Left lung (tissue), 14 donors: ENCODE measurements at places on chromosomes 13 and 19.
A peak's percentile ranks its signal among the peaks of the same experiment; 100 is the strongest.

DNA sequence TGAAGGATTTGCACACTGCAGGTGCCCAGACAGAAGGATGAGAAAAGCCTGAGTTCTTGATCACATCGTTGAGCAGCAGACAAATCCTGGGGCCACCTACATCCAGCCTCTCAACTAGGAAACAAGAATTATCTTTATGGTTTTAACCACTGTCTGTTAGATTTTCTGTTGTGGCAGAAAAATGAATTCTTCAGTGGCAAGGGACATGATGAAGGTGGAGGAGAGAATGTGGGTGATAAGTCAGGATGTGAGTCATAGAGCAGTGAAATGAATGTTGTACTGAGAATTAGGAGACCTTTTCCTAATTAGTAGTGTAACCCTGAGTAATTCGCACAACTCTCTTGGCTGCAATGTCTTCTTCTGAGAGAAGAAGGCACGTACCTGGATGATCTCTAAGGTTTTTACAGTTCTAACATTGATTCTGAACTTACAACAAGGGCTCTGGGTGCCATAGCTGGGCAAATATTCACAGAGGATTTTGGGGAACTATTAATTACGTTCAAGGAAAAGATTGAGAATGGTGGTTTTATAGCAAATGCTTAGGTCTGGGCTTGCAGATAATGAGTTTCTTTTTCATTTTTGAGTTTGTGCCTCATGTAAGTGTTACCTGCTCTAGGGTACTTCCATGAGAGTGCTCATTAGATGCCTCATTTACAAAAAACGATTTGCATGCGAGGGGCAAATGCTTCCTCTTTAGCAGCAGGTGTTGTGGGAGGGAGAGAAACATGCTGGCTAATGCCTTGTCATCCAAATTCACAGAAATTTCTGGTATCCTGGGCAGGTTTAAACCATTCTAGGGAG is 111.0 kb upstream of the KL start:
- H3K27me3 ChIP-seq: no peaks in the 10 kb centered on the region
- no peaks in the 10 kb centered on the region for H3K36me3 ChIP-seq
- no peak overlapping the region for H3K4me3 ChIP-seq
- DNase-seq: no peak
- no peak overlapping the region for H3K27ac ChIP-seq

DNA sequence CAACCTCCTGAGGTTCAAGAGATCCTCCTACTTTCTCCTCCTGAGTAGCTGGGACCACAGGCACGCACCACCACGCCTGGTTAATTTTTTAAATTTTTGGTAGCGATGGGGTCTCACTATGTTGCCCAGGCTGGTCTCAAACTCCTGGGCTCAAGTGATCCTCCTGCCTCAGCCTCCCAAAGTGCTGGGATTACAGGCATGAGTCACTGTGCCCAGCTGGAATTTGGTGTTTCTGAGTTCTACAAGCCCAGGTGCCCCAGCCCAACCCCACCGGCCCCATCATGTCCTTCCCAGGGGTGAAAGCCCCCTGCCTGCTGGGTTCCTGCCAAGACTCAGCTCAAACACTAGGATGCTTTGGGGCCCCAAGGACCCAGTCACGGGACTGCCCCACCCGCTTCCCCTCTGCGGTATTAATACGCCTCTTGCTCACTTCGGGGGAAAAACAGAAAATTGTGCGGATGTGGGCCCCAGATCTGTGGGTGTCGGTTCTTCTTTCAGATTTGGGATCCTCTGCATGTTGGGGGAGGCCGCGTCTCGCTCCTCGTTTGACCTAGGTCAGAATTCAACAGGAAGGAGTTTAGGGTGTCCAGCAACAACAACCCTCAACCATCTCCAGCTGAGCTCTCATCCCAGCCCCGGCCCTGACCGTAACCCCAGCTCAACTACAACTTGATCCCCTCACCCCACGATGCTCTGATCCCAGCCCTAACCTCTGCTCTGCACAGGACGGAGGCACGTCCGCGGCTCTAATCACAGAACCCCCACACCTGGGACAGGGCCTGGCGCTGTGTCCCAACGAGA is 3.7 kb upstream of the FCER2 start:
- H3K4me1 ChIP-seq: peaks cover 45% of the 10 kb centered on the region
- no peak overlapping the region for H3K4me3 ChIP-seq
- peak; percentile 71 for DNase-seq
- peak overlapping the region; percentile 39 for H3K27ac ChIP-seq

- H3K4me1 ChIP-seq: no peaks in the 10 kb centered on the region
- no peaks in the 10 kb centered on the region for H3K27me3 ChIP-seq
- no peak overlapping the region for H3K27ac ChIP-seq
- no peak for DNase-seq
Measured at GRCh38 chr19:34888091-34888490, 38.6 kb upstream of the ZNF30 start.

DNA sequence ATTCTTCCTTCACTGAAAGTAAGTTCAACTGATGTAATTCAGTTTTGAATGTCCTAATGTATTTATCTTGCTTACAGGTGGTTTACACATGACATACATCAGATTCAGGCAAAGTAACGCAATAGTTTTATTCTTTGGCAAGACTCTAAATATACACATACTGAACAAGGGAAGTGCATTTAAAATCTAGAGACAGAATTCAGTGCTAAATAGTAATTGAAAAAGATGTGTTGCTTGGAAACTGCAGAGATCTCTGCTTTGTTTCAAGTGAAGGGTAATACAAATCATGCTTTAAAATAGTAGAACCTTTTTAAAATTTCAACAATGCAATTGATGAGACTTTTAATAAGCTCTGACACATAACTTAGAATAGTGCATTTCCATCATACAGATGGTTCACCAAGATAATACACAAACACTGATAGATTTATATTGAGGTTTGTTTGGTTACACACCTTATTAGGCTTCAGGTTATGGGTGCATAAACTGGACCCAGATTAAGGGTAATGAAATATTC is 581.0 kb upstream of the MIR17HG start:
- no peak overlapping the region for H3K27ac ChIP-seq
- H3K4me1 ChIP-seq: no peaks in the 10 kb centered on the region
- no peaks in the 10 kb centered on the region for H3K36me3 ChIP-seq
- no peaks in the 10 kb centered on the region for H3K27me3 ChIP-seq

- peaks cover 44% of the 10 kb centered on the region for H3K4me1 ChIP-seq
- peaks cover 5% of the 10 kb centered on the region for H3K36me3 ChIP-seq
- H3K27ac ChIP-seq: peak overlapping the region; percentile 61
- no peak overlapping the region for H3K4me3 ChIP-seq
Measured at GRCh38 chr19:42121036-42121621, 11.1 kb downstream of the POU2F2 start.

DNA sequence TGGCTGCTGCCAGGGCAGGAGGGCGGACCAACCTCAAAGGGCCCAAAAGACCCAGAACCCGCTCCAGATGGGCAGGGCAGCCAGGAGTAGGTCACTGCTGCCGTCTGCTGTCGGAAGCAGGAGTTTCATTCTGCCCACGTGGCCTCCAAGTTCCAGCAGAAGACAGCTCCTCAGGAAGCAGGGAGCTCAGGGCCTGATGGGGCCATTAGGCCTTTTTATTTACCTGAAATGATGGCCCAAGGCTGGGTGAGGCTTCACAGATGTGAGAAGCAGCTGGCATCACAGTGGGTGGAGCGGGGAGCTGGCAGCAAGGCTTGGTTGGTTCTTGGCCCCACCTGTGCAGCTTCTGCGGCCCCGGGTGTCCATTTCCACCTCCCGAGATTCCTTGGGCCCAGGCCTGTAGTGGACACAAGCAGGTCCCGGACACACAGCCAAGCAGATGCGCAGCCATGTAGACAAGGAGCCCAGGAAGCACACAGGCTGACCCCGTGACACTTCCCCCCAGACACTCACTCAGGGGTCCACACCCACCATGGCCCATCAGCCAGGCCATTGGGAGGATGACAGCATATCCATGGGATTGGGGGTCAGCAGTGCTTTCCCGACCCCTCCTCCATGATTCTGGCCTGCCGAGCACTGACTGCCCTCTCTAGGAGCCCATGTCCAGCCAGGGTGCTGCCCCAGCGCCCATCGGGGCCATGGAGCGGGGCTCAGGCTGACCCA is 26.4 kb downstream of the C13orf46 start:
- DNase-seq: no peak
- no peaks in the 10 kb centered on the region for H3K36me3 ChIP-seq
- no peaks in the 10 kb centered on the region for H3K27me3 ChIP-seq
- H3K27ac ChIP-seq: no peak overlapping the region
- peaks cover 8% of the 10 kb centered on the region for H3K4me1 ChIP-seq

DNA sequence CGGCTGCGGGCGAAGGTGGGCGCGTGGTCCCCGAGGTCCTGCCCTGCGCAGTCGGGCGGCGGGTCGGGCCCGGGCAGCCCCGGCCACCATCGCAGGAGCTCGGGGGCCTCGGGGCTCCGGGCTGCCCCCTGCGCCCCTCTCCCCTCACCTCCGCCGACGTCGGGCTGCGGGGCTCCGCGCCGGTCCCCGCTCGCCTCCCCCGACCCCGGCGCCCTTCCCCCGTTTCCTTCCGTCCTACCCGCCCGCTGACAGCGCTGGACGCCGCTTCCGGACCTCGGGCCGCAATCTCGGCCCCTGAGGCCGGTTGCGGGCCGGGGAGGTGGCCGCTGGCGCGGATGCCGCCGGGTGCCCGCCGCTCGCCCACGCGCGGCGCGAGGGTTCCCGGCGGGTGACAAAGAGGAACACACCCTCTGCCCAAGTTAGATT is 720 bp downstream of the FARP1 start:
- H3K4me1 ChIP-seq: no peaks in the 10 kb centered on the region
- H3K27me3 ChIP-seq: peaks cover 53% of the 10 kb centered on the region
- no peaks in the 10 kb centered on the region for H3K36me3 ChIP-seq
- H3K27ac ChIP-seq: peak overlapping the region; percentile 59
- DNase-seq: peak; percentile 79

DNA sequence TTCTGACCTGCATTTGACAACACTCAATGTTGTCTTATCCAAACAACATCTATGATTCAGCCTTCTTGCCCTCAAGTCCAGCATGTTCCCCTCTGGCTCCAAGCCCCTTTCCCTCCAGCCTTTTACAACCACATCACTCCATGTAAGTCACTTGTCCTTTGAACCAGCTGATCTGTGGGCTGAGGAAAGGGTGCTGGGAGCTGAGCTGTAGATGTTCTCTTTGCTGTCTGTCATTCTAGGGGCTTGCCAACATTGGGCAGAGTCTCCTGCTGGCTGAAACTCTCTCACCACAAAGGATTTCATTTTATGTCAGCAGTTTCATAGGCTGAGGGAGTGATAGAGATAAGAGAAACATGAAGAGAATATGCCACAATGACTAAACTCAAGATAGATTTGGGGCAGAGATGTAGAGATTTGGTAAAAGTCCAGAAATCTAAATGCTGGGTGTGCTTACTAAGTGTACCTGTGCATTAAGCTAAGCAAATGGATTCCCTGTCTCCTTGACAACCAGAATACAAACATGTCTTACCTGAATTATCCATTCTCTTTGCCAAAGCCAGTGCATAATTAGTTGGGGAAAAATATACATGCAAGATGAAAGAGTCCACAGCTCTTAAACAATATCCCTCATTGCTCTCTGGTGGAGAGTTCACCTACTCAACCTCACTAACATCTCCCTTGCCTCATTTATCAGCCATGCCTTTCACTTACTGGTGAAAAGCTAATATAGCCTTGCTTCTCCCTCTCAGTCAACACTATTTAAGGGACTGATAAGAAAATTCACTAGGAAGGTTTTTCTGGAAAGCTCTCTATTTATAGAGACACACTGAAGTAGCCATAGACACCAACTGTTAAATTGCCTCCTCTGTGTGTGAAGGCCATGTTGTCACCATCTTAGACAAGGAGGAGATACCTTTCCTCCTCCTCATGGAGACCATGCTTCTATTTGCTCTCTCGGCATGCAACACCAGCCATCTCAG is 175.5 kb upstream of the SERP2 start:
- no peaks in the 10 kb centered on the region for H3K27me3 ChIP-seq
- no peaks in the 10 kb centered on the region for H3K36me3 ChIP-seq
- peaks cover 12% of the 10 kb centered on the region for H3K4me1 ChIP-seq
- H3K27ac ChIP-seq: no peak overlapping the region

GRCh38 chr19:42086770-42087550 is 11.0 kb downstream of the ZNF574 start:
- H3K36me3 ChIP-seq: no peaks in the 10 kb centered on the region
- no peaks in the 10 kb centered on the region for H3K27me3 ChIP-seq
- H3K27ac ChIP-seq: no peak overlapping the region
- peaks cover 3% of the 10 kb centered on the region for H3K4me1 ChIP-seq

GRCh38 chr13:52361225-52361624 is 44.7 kb downstream of the THSD1 start:
- no peak for DNase-seq
- H3K36me3 ChIP-seq: no peaks in the 10 kb centered on the region
- no peak overlapping the region for H3K27ac ChIP-seq
- H3K4me1 ChIP-seq: no peaks in the 10 kb centered on the region
- H3K4me3 ChIP-seq: no peak overlapping the region
- H3K27me3 ChIP-seq: no peaks in the 10 kb centered on the region

- no peak overlapping the region for H3K27ac ChIP-seq
- H3K4me1 ChIP-seq: peaks cover 11% of the 10 kb centered on the region
- no peaks in the 10 kb centered on the region for H3K36me3 ChIP-seq
- no peak overlapping the region for H3K4me3 ChIP-seq
- no peaks in the 10 kb centered on the region for H3K27me3 ChIP-seq
Measured at GRCh38 chr19:13729859-13730258, 34.5 kb upstream of the MRI1 start.

DNA sequence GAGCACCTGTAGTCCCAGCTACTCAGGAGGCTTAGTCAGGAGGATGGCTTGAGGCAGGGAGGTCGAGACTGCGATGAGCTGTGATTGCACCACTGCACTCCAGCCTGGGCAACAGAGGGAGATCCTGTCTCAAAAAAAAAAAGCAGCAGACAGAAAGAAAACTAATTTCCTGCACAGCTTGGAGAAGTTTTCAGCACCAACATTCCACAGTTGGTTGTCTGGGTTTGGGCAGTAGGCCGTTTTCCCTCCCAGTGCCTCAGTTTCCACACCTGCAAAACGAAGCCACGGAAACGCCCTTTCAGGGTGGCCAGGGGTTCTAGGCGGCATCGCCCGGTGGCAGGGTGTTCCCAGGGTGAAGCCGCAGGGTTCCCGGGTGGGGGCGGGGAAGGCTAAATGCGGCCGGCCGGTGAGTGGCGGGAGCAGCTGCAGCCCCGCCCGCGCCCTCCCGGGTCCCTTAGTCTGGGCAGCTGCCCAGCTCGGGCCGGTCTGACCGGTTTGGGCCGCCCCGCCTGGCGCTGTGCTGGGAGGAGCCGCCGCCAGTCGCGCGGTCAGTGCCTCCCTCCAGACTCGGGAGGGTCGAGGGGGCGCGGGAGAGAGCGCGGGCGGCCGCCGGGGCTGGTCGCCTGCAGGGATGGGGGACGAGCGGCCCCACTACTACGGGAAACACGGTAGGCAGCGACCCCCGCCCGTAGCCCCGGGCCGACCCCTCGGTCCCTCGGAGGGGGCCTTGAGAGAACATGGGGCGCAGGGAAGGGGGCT is at the start of gene SLC44A2:
TSS of gene SLC44A2 (plus strand) at position 551 of the 759 bp plus-strand sequence. CDS start at position 632, 81 bp downstream.
- peak within 1 kb of the TSS; percentile 52 for H3K4me3 ChIP-seq
- H3K4me1 ChIP-seq: peaks cover 8% of the 10 kb centered on the region
- no peaks in the 10 kb centered on the region for H3K27me3 ChIP-seq
- H3K27ac ChIP-seq: peak within 1 kb of the TSS; percentile 78
- peak; percentile 94 for DNase-seq
- H3K36me3 ChIP-seq: peaks cover 42% of the 10 kb centered on the region
